ENCODE measurements at places on chromosomes 5 and 9.
A peak's percentile ranks its signal among the peaks of the same experiment; 100 is the strongest.

- no peak for DNase-seq
Observed at GRCh38 chr5:72478684-72479083, 28.5 kb downstream of the ZNF366 start.

DNA sequence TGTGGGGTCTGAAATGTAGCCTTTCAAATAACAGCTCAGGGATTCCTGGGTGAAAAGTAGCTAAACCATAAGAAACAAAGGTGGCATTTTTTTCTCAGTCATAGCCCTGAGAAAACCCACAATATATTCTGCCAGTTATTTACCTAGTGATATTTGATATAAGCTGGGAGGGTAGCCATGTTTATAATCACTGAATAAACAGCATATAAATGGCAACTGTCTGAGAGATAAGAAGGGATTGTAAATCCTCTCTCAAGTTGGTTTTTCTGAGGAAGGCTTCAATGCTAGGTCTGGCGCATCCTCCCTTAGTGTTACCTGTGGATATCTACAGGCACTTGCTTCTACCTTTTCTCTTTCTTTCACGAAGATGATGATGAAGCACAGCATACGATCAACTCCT, 1080.5 kb upstream of the DMAC1 start:
- DNase-seq = no peak

- no peak for DNase-seq
Observed at GRCh38 chr5:170614720-170615119, 110.9 kb downstream of the KCNIP1 start.

DNA sequence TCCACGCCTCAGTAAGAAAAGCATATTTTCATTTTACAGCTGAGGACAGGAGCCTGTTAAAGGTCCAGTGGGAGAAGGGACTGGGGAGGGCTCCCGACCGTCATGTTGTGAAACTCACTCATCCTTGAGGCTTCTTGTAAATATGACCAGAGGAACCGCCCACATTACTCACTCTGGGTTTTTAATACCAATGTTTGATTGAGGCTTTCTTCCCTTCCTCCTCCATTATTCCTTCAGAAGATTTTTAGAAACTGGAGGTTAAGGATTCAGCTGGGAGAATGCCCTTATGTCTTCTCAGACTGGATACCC, 61.4 kb upstream of the GLRX start:
- DNase-seq = no peak

DNA sequence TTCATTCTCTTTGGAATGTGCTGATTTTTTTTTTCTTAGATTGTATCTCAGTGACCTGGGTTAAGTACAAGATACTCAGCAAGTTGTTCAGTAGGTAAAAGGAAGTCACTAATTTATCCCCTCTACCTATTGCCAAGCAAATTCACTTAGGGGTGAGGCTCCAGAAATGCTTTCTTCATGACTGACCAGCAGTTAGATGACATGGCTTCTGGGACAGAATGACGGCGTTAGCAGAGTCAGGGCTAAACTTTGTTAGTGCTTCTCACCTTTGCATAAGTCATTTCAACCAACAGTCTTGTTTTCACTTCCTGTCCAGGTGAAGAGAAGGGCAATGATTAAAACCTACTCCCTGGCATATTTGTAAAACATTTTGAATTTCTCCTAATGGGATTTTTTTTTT, 20.2 kb upstream of the MTAP start:
- no peak for DNase-seq

- no peak for DNase-seq
Observed at GRCh38 chr5:77636641-77637169, 1.8 kb downstream of the OTP start.

GRCh38 chr5:32076699-32077695, 97.1 kb downstream of the GOLPH3 start:
- DNase-seq = peak; percentile 80

GRCh38 chr5:94613583-94613982, 4.8 kb downstream of the KIAA0825 start:
- no peak for DNase-seq

- no peak for DNase-seq
Observed at GRCh38 chr9:78601957-78602565, 305.1 kb downstream of the PSAT1 start.

DNA sequence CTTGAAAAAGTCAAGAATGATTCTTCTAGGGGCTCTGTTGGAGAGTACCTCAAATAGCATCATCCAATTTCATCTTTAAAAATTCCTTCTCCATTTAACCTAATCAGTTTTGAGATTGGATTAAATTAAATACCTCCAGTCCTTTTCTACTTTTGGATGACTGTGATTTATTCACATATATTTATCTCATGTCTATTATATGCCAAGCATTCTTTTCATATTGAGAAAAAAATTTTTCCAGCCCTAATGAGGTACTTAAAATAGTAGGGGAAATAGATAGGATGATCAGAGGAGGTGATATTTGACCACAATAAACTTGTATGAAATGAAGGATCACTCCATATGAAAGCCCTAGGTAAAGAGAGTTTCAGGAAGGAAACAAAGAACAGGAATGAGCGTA, 250.1 kb downstream of the MAT2B start:
- DNase-seq = no peak

- DNase-seq = no peak
Observed at GRCh38 chr9:130194378-130194932, 22.3 kb downstream of the NCS1 start.

GRCh38 chr5:75551471-75551870, 39.8 kb downstream of the POLK start:
- no peak for DNase-seq

GRCh38 chr5:168262042-168262743, 29.3 kb upstream of the WWC1 start:
- DNase-seq = no peak

GRCh38 chr5:10704949-10705621, 55.9 kb downstream of the DAP start:
- peak; percentile 87 for DNase-seq

DNA sequence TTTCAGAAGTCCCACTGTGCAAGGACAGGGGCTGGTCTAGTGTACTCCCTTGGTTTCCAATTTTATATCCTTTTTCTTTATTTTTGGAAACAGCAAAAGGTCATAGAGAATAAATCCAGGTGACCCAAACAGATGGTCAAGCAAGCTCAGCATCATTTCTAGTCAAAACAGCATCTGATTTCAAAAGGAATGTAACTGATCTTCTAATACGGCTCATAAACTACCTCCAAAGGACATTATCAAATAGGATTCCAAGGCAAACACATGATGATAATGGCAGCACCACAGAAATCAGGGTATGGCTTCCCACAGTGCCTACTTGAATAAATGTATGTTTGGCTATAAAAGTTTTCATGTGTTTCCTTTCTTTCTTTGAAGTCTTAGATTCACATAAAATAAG, 57.1 kb downstream of the SUSD1 start:
- no peak for DNase-seq

- DNase-seq = no peak
Observed at GRCh38 chr9:98132158-98132557, 13.1 kb upstream of the TRIM14 start.

GRCh38 chr5:125052584-125052983, 306.1 kb upstream of the ZNF608 start:
- DNase-seq = no peak

DNA sequence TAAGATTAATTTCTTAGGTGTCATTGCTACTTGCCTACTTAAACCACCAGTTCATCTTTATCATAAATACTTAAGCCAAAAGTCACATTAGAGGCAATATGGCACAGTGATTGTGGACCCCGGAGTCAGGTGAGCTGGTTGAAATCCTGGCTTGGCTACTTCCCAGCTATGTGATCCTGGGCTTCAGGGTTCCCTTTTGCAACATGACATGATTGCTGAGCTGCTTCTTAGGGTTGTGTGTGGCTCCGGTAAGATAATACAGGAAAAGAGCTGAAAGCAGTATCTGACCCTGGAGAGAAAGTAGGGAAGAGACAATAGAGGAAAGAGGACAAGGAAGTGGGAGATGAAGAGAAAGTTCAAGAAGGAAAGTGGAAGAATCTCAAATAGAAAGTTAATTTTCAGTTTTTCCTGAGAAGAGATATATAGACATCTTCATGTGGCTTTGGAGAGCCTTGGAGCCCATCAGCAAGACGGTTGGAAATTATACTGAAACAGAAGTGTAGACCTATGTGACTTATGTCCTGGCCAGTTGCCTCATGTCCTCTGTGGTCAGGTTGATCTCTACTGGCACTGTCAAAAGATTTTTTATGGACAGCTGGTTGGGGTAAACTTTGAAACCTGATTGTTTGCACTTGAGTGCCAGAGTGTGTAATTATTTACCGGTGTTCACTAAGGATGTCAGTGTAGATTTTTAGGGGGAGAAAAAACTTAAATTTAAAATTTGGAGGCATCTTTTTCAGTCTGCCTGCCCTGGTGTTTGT, 93.2 kb downstream of the GHR start:
- no peak for DNase-seq

DNA sequence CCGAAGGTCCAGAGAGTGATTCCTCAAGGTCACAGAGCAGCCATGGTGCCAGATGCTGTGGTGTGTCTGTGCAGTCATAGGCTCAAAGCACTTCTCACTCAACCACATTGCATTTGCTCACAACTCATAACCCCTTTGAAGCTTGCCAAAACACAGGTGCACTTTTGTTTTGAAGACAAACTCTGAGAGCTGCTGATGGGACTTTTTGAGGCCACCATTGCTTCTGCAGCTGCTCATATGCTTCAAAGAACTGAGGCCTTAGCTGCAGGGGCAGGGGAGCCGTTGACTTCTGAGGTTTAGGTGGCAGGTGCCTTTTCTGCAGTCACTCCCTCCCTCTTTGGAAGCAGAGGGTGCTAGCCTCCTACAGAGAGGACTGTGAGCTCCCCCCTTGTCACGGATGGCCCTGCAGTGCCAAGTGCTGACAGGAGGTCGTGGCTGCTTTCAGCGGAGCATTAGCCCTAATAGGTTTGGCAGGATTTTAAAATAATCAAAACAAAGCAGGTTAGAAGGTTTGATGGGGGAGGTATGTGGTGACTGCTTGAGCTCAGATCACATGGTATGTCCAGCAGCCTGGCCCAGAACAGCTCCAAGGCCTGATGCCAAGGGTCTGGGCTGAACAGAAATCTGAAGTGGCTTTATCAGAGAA, 232.1 kb downstream of the MAN2A1 start:
- no peak for DNase-seq

- no peak for DNase-seq
Observed at GRCh38 chr9:8560560-8561525, 761.3 kb upstream of the DMAC1 start.

DNA sequence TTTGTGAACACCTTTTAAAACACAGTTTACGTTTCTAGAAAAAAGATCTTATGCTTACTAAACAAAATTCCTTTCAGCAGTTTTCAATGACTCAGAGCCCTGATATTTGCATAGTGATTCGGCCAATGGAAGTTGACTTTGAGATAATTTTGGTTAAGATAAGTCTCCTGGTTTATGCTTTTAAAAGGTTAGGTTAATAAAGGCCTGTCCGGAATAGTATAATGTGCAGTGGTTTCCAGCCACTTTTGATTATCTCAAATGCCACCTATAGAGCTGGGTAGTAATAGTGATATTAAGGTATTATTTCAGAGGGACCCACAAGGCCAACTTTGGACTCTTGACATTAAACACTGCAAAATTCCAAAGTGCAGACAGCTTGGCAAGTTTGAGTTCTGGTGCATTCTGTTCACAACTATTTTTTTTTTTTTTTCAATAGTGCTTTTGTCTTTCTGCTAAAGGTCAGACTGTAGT, 86.1 kb downstream of the F2RL2 start:
- no peak for DNase-seq

DNA sequence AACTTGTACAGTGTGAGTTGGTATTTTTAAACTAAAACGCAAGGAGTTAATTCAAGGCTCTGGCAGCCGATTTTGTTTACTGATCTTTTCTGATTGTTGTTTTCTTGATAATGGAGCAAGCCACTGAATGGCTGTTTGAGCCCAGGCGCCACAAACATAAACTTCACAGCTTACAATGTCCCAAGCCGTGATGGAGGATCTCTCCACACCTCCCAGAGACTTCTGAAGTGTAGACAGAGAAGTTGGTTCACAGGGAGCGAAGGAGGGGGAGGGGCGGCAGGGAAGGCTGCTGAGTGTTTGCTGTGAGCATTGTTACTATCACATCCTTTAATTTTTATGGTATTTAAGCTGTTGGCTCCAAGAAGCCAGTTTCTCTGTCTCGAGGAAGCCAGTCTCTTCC, 14.7 kb downstream of the ISL1 start:
- no peak for DNase-seq

DNA sequence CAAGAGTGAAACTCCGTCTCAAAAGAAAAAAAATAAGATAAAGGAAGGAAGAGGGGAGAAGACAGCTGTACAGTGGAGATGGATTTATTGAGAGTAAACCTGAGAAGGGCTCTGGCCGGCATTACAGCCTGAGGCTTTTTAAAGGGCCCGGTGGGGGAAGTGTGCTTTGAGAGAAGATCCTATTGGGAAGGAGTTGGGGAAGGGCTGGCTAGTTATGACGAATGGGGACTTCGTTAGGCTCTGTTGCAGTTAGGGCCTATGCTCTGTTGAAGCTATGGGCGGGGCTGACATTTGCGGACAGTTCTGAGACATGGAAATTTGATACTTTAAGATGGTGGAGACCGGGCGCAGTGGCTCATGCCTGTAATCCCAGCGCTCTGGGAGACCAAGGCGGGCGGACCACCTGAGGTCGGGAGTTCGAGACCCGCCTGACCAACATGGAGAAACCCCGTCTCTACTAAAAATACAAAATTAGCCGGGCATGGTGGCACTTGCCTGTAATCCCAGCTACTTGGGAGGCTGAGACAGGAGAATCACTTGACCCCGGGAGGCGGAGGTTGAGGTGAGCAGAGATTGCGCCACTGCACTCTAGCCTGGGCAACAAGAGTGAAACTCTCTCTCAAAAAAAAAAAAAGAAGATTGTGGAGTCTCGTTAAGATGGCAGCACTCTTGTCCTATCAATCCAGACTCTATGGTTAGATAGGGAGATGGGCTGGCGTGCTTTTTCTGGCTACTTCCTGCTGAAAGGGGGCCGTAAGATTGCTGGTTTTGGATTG, 33.2 kb downstream of the C9orf50 start:
- no peak for DNase-seq

GRCh38 chr9:33619666-33620404, 95.8 kb downstream of the ANKRD18B start:
- DNase-seq = peak; percentile 8

- no peak for DNase-seq
Observed at GRCh38 chr9:749716-750115, 91.8 kb upstream of the DMRT1 start.

DNA sequence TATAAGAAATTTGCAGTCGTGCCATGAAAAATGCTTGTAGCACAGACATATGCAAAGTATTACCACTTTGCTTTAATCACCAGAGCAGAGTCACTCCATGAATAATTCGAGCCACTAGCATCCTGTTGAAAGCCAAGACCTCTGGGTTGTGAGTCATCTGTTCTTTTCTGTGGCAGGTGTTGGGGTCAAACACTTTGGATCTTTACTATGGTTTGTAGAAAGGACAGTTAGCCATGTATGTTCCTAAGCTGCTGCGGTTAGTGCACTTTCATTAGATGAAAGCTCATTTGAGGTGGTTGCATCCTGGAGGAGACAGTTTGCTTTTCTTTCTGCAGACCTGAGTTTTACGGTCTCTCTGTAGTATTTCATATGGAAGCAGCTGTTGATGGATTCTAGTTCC, 223.7 kb downstream of the DMRT2 start:
- no peak for DNase-seq
